ENCODE measurements at places on chromosomes 12 and 14.
A peak's percentile ranks its signal among the peaks of the same experiment; 100 is the strongest.

DNA sequence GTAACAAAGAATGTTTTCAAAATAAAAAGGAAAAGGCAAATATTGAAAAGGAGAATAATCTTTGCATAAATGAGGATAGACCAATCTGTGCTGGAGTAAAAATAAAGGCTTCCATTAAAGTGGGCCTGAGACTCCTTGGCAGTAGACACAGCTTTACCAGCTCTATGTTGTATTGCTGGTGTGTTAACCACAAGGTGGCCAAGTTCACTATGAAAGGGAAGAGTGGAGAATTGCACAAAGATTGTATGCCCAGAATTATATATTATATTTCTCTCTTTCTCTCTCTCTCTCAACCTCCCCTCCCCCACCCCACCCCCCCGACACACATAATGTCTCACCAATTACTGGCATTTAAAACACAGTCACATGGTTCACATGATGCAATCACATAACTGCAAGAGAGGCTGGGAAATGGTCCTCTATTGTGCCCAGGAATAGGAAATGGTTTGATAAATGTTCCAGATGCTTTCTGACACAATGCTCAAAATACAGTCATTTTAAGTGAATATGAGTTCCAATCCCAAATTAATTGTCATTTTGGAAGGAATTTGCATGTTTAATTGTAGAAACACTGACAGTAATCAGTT lies 222.6 kb upstream of the SYT1 start:
- DNase-seq, result no peak

DNA sequence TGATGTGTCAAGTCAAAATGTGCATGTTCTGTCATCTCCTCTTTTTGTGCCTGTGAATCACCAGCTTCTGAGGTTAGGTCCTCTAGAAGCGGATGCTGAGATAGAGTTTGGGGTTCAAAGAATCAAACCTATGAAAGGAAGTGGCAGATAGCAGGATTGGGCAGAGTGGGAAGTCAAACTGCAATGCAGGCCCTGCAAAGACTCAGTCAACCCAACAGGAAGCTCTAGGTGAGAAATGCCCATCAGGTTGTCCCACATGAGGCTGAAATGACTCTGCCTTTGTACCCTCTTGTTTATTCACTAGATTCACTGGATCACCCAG lies 4.5 kb upstream of the MIA2 start:
- DNase-seq, result no peak

- no peak for DNase-seq
Observed at GRCh38 chr12:2453076-2453760, 341.6 kb upstream of the FKBP4 start.

DNA sequence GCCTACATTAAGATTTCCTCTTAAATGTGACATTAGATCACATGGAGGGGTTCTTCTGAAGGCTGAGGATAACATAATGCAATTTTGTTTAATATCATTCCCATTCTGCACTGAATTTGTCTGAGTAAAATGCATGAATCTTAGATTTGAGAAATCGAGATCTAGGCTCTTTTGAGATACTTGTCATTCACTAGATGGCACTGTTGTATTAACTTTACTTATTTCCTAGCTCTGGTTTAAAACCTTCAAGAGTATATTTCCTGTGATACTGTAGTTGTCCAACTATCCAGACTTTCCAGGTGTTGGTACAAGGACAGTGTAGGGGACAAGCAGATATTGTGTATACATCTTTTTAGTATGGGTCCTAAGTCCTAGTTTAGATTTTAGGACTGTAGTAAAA lies 91.7 kb upstream of the SEL1L start:
- no peak for DNase-seq

DNA sequence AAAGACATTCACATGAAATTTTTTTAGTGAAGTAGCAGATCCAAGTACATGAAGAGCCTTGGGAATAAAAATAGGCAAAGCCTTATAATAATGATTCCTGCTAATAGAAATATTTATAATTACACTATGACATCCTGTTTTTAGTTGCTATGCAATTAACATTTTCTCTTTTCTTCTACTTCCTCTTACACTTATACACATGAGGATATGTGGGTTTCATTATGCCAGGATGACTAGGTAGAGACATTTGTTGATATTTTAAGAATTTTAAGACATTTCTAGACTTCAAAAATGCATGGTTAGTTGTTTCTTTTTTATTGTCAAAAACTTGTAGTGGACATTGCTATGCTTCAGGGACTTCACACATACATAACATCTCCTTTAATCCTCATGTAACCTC lies 326.8 kb downstream of the SYT1 start:
- no peak for DNase-seq

DNA sequence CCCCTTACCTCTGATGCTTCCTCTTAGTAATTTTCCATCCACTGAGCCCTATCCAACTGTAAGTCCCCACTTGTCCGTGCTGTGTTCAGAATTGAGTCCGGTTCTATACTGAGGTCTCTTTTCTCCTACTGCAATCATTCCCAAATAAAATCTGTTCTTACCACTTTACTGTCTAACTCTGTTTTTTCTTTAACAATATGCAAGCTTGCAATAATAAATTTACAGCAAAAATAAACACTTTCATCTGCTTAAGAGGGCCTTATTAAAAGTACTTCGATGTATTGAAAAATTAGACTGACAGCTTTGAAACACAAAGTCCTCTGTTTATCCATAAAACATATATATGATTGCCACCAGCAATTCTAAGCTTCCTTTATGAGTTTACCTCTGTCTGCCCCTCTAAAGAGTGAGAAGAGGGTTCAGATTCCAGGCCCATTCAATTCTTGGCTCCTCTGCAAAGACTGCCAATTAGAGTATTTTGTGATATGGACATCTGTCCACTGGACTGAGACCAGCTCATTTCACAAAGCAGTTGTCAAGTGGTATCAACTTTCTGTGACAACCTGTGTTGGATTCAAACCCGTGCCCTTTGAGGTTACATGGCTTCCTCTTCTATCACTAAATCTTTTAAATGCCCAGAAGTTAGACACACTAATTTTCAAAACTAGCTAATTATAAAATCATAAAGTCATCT lies 39.9 kb upstream of the G2E3 start:
- DNase-seq, result no peak

DNA sequence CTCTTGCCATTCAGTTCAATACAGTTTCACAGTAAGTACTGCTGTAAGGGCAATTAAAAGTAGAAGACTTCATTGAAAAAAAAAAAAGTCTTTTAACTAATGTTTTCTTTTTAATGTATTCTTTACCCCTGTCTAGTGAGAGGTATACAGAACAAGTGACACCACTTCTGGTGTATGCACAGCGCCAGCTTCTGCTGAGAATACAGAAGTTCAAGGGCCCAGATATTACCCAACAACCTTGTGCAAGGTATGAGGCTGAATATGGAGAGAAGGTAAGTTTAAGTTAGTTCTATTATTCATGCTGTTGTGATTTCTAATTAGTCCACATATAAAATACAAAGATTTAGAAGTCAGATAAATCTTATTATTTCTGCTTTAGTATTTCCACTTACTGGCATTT lies 168.7 kb downstream of the CFAP54 start:
- no peak for DNase-seq

DNA sequence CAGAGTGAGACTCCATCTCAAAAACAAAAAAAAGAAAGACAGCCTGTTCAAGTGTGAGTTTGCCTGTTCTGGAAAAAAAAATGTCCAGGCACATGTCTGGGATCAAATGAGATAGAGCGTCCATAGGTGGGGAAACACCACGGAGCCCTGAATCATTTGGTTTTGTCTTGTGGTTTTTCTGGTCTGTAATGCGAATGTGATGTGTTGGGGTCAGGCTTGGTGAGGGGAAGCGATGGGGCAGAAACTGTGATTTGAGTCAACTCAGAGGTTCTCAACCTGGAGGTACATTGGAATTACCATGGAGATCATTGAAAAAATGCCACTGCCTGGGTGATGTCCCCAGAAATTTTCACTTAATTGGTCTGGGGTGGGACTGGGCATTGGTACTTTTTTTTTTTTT lies 183.9 kb upstream of the PWP1 start:
- no peak for DNase-seq

- no peak for DNase-seq
Observed at GRCh38 chr14:68634874-68635595, 157.8 kb downstream of the ZFP36L1 start.

- DNase-seq, result no peak
Observed at GRCh38 chr12:3187846-3188770, 110.9 kb downstream of the TSPAN9 start.

- DNase-seq, result no peak
Observed at GRCh38 chr14:34629344-34629656, 648 bp downstream of the SNX6 start.

DNA sequence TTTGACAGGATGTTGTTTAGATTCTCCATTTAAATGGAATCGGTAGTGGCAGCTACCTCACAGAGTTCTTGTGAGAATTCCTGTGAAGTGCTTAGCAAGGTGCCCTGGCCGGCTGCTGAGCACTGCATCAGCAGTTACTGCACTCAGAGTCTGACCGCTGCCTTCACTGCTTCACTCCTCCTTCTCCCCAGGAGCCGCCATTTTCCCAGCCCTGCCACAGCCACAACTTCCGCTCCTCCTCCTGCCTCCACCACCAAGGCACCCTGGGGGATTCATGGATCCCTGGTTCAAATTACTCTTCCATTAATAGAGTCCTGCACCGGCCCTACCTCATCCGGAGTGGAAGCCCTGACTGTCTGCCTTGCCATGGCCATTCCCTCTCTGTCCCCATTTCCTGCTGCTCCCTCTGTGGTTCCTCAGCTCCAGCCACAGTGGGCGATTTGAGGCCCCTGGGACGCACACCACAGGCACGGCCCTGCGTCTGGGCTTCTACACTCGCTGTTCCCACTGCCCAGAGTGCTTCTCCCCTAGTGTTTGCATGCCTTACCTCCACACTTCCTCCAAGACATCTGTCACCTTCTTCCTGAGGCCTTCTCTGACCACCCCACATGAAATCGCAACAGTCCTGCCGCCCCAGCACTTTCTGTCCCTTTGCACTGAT lies 210.3 kb downstream of the IPO8 start:
- no peak for DNase-seq

- DNase-seq, result no peak
Observed at GRCh38 chr12:46815809-46816208, 10.0 kb downstream of the SLC38A4 start.

- DNase-seq, result no peak
Observed at GRCh38 chr14:25904446-25904845, 693.4 kb downstream of the NOVA1 start.

DNA sequence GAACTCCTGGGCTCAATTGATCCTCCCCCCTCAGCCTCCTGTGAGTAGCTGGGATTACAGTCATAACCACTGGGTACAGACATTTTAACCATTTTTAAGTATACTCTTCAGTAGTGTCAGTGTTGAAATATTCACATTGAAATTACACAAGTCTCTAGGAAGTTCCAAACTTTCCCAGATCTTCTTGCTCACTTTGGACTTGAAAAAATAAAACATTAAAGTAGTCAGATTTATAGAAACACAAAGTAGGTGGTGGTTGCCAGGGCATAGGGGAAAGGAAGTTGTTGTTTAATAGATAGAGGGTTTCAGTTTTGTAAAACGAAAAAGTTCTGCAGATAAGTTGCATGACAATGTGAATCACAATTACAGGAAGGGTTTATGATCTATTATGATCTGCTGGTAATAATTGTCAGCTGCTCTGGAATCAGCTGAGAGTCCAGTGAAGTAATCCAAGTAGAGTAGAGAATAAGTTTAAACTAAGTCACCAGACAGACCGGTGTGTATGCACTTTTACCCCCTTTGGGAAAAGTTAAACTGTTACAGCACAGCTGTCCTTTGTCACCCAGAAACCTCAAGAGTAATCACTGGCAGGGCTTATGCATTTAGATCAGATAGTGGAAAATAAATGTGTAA lies 27.4 kb downstream of the PCNX1 start:
- DNase-seq, result peak; percentile 5

DNA sequence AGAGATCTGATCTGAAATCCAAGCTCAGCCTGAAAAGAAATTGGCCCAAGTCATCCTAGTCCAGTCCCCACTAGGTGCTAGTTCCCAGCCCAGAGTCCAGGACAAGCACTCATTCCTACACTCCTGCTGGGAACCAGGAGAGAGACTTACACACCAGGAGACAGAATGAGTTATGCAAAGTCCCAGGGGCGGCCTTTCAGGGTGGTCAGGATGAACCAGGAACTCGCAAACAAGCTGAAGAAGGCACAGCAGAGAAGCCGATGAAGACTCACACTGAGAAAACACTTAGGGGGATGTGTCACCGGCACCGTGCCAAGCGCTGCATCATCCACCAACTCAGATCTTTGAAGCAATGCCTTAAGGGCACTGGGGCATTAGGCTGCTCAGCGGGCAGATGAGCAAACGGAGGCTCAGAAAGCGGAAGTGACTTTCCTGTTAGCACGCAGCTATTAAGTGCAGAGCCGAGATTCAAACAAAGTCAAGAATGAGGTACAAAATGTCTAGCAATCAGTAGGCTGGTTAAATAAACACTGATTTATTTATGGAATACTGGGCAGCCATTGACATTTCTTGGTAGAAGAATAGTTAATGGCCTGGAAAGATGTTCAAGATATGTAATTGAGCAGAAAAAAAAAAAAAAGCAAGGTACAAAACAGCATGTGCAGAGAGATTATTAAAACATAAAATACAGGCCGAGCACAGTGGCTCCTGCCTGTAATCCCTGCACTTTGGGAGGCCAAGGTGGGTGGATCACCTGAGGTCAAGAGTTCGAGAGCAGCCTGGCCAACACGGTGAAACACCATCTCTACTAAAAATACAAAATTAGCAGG lies 78.7 kb downstream of the LRRC74A start:
- DNase-seq, result peak; percentile 91

DNA sequence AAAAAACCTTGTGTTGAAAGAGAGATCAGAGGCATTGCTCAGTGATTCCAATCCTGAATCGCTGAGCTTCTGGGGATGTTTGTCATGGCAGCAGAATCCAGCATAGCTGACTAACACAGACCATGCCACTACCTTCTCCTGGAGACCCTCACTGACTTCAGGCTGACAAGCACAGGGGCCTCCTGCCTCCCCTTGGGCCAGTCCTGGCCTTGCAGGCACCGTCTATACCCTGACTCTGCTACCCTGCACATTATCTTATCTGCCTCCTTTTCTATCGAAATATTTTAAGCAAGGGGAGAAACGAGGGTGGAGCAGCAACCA lies 139.8 kb downstream of the KIF26A start:
- DNase-seq, result no peak

DNA sequence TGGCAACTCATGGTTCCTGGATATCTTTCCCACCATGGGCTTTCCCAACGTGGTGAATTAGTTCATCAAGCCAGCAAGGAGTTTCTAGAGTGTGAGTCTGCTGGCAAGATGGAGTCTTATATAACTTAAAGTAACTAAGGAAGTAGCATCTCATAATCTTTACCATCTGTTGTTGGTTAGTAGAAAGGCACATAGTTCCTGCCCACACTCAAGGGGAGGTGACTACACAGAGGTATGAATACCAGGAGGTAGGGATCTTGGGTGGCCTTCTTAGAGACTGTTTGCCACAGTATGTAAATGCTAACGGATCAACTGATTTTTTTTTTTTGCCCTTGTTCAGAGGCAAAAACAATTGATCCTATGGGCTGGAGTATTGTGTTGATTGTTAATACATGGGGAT lies 446.9 kb downstream of the ATP23 start:
- no peak for DNase-seq

Data from AG09319 (cell line).